ENCODE measurements at places on chromosomes 2 and 18.

GRCh38 chr18:48742706-48743475, 204.1 kb downstream of the CTIF start:
- no peak for DNase-seq

DNA sequence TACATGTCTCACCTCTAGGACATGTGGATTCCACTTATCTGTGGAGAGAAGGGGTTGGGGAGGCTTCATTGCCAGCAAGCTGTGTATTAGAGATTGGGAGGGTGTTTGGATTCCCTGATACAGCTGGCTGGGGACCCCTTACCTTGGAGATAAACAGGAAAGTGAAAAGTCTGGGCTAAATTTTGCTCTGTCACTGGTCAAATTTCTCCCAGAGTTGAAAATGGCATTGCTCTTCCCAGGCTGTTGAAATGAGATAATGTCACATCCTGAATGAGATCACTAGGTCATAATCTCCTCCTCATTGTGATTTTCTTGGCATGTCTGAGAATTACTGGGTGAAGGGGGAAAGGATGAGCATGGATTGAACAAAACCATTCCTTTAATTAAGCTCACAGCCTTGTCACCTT, 265.0 kb upstream of the PARD3B start:
- no peak for DNase-seq

DNA sequence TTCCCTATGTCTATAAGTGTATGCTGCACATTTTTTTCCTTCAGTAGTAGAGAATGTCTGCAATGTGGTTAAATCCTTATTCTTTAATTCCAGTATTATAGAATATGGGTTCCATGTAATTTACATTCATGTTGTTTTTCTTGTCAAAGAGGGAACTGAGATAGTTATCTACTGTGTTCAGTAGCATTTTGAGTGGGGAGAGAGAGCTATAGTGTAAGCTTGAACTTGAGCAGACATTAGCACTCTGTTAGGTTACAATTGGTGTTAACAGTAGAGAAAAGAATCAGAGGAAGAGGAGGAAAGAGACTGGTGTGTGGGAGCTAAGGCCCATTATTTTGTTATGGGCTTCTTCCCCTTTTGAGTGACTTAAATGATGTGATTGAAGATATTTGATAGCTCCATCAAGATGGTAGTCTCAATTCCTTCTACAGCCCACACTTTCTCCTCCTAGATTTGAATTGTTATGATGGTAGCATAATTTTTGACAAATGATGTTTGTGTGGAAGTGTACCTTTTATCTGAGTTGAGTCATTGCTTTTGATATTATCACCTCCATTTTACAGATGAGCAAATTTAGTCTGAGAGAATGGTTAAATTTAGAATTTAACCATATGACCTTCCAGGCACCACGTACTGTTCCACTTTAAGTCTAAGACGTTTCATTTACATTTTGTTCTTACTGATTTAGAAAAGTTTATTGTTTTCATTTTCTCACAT, 71.3 kb downstream of the FMNL2 start:
- DNase-seq = no peak

DNA sequence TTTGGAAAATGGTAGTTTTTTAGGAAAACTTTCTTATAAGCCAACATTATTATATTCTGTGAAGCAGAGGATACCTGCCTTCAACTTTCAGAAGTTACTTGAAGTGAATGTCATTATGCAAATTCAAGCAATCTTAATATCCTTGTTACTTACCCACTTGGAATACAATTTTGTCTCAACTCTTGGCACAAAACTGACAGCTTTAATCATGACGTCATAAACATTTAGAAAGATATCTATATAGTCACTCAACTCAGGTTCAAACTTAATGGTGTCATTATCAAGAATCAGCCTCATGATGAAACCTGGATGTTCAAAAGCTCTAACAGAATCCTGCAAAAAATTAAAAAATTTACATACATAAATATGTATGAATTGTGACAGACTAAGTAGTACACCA, 68.1 kb downstream of the DNAH7 start:
- DNase-seq = no peak

- no peak for DNase-seq
Observed at GRCh38 chr2:120550282-120550681, 185.4 kb upstream of the GLI2 start.

- DNase-seq = no peak
Observed at GRCh38 chr18:26804519-26804918, 61.0 kb downstream of the AQP4 start.

DNA sequence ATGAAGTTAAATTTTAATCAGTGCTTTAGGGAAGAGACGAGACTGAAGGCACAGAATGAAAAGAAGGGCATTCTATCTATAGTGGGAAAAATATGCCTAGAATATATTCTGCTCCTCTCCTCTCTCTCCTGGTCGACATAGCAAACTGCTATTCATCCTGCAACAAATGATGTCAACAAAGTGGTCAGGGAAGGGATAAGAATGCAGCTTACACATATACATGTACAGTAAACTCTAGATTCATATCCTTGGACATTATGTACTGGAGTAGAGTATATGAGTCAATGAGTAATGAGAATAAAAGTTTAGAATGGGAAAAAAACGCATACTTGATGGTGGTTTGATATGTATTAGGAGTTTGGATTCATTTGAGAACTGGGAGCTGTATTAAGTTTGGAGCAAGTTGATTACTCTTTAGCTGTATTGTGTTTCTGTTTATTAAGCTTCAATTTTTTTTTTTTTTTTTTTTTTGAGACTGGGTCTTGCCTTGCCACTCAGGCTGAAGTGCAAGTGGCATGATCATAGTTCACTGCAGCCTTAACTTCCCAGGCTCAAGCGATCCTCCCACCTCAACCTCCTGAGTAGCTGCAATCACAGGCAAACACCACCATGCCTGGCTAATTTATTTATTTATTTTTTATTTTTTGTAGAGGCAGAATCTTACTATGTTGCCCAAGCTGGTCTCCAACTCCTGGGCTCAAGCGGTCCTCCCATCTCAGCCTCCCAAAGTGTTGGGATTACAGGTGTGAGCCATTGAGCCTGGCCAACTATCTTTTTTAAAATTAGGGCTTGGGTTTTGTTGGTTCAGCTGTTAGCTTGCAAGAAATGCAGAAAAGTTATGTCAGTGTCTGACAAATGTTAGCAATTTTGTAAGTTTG, 53.8 kb downstream of the STAT1 start:
- no peak for DNase-seq

GRCh38 chr18:62510789-62511188, 12.0 kb upstream of the ZCCHC2 start:
- DNase-seq = no peak

- DNase-seq = no peak
Observed at GRCh38 chr2:134190062-134190806, 63.6 kb upstream of the MGAT5 start.

GRCh38 chr18:27793013-27793785, 383.7 kb downstream of the CDH2 start:
- no peak for DNase-seq

DNA sequence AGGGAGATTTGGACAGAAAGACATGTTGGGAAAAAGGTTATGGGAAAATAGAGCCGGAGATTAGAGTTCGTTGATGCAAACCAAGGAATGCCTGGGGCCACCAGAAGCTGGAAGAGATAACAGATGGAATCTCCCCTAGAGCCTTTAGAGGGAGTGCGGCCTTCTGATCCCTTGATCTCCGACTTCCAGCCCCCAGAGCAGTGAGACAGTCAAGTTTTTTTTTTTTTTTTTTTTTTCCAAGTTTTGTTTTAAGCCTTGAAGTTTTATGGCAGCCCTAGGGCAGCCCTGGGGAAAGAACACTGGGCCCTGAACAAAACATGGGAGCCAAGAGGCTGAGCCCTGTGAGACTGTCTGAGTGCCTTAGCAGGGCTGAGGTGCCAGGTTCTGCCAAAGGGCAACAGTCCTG, 6.5 kb downstream of the DGKD start:
- no peak for DNase-seq

DNA sequence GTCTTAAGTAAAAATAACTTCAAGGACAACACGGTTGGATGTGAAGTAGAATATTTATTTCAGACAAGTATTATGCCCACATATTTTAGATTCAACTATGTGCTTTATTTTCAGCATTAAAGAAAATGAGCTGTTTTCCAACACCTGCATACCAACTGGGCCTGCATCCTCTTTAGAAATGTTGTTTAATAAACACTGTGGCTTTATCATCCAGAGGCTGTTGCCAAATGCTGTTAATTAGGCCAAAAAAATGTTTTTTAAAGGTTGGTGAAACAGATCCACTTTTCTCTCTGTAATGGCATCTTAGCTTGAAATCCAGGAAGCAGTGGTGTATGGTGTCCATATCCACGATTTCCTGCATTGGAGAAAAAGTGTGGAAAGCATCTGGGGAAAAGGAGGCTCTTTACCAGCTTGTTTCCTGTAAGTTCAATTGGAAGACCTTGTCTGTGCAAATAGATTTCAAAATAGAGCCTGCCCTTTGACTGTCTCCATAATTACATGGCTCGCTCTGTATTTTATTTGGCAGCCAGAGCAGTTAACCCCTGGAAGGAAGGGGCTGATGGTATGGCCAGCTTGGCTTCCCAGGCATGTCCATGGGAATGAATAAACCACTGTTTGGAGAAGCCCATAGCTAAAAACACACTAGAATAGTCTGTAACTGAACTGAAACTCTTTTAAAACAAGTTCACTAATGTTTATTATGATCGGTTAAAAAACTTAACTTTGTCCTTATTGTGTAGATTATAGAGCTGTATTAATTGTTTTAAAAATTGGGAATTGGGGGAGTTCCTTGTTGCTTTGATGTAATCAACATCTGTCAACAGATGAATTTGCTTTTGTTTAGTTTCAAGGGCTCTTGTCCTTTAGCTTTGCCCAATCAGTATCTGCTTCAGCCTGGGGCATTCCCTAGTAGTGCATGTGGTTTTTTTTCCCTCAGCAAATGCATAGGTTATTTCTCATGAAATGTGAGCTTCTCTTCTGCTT, 33.0 kb upstream of the DLX1 start:
- DNase-seq = no peak

DNA sequence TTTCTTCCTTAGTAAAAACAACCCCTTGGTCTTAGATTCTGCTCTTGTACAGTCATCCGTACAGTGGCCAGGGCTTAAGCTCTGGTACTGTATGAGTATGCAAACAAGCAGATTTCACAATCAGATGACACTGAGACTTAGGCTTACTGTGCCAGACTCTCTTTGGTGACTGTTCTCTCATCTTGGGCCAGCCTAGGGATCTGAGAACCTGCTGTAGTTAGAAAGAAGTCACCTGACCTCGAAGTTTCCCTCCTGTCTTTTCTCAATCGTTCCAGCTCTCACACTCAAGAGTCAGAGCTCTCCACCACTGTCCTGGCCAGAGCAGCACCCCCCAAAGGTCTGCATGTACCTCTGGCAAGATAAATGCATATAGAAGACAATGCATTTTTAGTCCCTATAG, 63.2 kb downstream of the ZEB2 start:
- DNase-seq = no peak

DNA sequence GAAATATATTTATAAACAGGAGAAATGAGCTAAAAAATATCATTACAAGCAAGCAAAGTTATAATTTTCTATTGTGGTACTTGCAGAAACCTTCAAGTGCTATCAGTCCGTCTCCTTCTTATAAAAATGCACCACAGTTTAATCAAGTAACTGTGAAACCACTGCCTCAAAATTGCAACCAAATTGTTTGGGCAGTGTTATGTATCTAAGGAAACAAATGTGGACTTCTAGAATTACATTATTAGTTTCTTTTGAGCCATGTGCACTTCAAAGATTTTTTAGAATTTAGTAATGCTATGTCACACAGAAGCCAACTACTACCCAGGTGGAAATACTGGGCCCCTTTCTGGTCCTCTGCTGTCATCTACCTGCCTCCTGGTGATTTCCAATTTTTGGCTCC, 495.6 kb downstream of the NYAP2 start:
- no peak for DNase-seq

- no peak for DNase-seq
Observed at GRCh38 chr2:10678225-10678624, 11.6 kb downstream of the NOL10 start.

DNA sequence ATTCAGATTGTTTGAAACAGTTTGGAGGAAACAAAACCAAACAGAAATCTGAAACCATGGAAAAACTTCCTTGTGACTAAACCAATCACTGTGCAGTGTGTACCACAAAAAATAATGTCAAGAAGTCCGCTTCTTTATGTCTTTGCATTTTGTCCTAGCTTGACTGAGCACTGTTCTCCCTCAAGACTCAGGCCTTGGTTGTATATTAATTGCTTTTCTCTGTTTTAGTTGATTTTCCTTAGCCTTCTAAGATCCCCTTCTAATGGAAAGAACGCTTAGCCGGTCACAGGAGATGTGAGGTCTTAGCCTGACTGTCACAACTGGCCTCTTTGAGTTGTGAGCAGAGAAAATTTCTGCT, 56.6 kb downstream of the LCLAT1 start:
- DNase-seq = no peak

GRCh38 chr2:180004731-180005130, 2.4 kb downstream of the CWC22 start:
- no peak for DNase-seq

GRCh38 chr2:167490455-167490854, 602.2 kb downstream of the XIRP2 start:
- no peak for DNase-seq

DNA sequence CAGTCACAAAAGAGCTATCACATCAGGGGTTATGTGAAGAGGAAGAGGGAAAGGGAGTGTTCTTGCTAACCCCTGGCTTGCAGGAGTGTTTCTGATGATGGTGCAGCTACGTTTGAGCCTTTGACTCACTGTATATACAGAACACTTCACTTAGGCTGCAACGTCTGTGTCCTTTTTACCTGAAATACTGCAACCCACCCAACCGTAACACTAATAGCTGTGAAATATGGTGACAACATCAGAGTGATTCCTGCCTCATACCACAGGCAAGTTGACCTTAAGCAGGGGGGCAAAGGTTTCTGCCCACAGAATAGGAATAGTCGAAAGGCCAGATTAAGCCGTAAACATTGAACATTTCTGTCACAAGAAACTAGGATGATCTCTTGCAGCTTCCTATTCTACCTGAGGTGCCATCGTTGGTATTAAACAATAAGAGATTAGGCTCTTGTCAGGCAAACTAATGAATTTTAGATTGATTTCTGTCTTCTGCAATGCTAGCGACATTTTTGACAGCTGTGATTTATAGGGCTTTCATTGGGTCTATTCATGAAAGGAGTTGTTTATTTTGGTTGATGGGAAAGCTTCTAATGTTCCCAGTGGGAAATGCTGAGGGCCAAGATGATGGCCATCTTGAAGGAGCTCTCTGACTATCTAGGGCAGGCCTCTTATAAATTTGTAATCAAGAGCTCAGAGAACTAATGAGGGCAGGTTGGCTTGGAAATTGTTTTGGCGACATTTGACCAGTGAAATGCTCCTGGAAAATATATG, 316.8 kb downstream of the PIK3C3 start:
- DNase-seq = no peak

DNA sequence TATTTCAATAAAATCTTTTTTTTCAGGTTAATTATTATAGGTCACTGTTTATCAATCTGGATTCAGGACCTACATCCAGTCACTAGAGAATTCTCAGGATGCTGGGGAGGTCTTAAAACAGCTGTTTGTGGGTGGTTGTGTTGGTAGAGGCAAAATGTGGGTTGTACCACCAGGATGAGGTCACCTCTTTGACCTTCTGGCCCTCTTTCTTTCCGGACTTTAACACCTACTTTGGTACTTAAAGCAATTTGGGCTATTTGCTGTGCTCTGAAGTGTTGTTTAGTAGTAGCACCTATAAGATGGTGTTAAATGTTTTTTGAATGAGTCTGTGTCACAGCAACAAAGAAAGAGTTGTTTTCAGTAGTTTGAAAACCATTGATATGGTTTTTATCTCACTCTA, 14.6 kb downstream of the EML4 start:
- DNase-seq = no peak

Data from NCI-H187 (cell line).